ENCODE measurements at places on chromosomes 1 and 21.

DNA sequence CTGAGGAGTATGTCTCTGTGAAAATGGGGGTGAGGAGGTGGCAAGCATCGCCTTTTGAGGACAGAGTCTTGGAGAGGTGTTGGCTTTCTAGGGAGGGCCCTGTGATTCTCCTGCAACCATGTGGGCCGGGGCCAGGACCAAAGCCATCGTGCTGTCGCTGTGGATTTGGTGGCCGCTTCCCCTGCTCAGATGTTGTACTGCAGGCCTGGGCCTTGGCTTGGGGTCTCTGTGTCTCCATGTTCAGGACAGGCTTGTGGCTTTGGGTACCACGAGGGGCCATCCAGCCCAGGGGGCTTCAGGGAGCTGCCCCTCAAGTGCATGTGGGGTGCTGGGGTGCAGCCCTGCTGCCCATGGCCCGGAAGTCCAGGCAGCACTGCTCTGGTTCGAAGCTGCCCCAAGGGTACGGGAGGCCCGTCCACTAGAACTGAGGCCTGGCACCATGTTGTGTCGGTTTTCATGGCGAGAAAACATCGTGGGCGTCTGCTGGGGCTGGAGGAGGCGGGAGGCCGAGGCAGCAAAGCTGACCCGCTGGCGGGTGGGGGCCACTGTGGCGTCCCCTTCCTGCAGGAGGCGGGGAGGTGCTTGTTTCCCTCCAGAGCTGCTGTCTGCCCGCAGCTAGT lies 55.4 kb downstream of the SKI start:
- DNase-seq: no peak

DNA sequence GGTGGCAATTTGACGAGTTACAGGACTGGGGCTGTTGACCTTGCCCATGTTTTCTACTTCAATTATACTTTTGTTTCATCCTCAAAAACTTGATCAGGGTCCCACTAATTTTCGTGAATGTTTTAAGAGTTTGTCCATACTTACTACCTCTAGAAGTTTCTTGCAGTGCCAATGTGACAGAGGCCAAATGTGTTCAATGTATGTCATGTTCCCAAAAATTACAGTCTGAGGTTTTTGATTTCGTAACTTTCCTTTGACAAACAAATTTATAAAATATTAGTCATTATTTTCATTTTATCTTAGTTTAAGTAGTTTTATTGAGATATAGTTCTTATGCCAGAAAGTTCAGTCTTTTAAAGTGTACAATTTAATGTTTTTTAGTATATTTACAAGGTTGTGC lies 15.3 kb downstream of the VPS13D start:
- no peak for DNase-seq

DNA sequence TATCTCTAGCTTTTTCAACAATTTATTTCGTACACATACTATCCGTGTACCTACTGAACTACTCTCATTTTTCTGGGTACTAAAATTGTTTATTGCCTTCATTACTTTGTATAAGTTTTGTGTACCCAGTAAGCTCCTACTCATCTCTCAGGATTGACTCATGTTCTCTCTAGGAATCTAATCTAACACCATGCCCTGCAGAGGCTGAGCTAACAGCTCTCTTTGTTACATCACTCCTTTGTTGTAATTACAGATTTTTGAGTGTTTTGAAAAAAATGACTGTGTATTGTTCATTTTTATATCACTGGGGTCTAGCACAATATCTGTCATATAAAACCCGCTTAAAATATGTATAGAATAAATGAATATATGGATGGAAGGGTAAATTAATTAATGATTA lies 167.1 kb downstream of the ATP6V1G3 start:
- no peak for DNase-seq

DNA sequence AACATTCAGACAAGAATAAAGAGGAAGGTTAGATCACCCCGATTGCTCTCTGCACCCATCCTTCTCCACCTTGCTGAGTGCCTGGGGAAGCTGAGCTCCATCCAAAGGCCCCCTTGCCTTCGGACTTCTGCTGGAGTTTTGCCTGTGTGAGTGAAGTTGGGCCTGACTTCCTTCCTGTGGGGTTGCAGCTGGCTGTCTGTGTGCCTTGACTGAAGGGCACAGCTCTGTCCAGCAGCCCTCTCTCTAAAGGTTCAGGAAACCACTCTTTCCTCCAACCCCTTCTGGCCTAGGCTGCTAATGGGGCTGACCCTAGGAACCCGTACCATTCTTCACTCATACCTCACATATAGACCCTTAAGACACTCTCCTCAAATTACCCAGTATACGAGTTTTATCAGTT lies 173.4 kb upstream of the HMCN1 start:
- DNase-seq: no peak

- no peak for DNase-seq
Observed at GRCh38 chr1:14896381-14897079, 257.0 kb upstream of the TMEM51 start.
